ENCODE measurements at places on chromosomes 2 and 18. TPM values are rescaled to one million over a fixed set of nuclear protein-coding genes. Genes with fewer than 3 reads are reported as not detected.

GRCh38 chr18:24398540-24398939 lies 916 bp upstream of the OSBPL1A start:
- H3K27ac ChIP-seq = peak overlapping the region; percentile 81
- DNase-seq = peak; percentile 76
- H3K27me3 ChIP-seq = no peaks in the 10 kb centered on the region
- H3K4me3 ChIP-seq = peak overlapping the region; percentile 79

GRCh38 chr2:108061439-108062042 lies 75.2 kb downstream of the SLC5A7 start:
- DNase-seq = no peak
- H3K27ac ChIP-seq = no peak overlapping the region
- H3K36me3 ChIP-seq = no peaks in the 10 kb centered on the region
- no peaks in the 10 kb centered on the region for H3K27me3 ChIP-seq
- no peaks in the 10 kb centered on the region for H3K4me1 ChIP-seq

DNA sequence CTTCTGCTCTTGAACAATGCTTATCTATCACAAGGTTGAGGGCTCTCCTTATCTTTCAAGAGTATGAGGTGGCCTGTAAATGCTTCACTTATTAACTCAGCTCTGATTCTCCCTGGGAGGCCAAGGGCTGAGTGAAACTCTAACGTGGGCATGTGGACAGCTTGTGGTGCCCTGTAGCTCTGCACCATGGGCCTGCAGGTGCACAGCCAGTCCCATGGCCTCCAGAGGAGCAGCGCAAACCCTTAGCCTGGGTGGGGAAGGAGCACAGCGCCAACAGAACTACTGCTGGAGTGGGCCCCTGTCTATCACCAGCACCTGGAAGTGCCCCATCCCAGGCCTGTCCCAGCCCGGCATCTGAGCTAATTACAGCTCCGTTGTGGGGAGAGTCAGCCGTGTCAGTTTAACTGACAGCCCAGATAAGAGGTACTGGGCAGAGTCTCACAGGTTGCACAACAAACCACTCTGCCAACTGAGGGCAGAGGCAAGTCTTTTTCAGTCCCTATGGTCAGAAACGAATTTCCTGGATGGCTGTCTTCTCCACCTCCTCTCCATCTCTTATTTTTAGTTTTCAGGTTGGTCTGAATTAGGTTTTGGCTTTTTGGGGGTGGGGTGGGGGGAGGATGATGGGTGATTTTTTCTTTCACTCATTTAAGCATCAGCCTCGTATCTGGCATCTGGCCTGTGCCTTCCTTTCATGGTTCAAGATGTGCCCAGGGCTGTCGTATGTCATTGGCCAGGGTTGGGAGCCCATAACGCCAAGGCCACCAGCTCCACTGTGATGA lies 219.5 kb downstream of the BCL2 start:
- H3K4me3 ChIP-seq = no peak overlapping the region
- peaks cover 28% of the 10 kb centered on the region for H3K27me3 ChIP-seq
- H3K27ac ChIP-seq = no peak overlapping the region
- no peaks in the 10 kb centered on the region for H3K36me3 ChIP-seq
- H3K4me1 ChIP-seq = no peaks in the 10 kb centered on the region

DNA sequence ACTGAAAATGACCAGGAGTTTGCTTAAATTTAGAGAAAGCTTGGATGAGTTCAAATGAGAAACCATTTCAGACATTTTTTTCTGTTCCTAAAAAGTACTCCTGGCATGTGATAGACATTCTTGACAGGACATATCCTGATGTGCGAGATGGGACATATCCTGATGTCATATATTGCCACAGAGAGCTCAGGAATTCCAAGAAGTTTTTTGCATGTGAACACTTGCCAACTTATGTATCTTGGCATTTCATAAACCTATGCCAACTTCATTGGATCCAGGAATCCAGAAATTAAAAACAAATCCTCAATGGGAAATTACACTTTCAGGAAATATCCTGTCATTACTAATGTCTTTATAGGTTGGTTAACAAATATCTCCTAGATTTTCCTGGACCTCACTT lies 2.9 kb upstream of the SERPINB3 start:
- H3K4me1 ChIP-seq = no peaks in the 10 kb centered on the region
- H3K36me3 ChIP-seq = no peaks in the 10 kb centered on the region
- H3K27me3 ChIP-seq = no peaks in the 10 kb centered on the region
- H3K27ac ChIP-seq = no peak overlapping the region
- DNase-seq = no peak

Gene KIDINS220
- 23.4 TPM for polyA plus RNA-seq

Gene UGT1A5
- polyA plus RNA-seq = not detected

All from GM23248 (cell line).